ENCODE measurements at places on chromosomes 13 and 19.

- no peak for DNase-seq
Measured at GRCh38 chr19:51824281-51825005, 29.5 kb downstream of the FPR3 start.

DNA sequence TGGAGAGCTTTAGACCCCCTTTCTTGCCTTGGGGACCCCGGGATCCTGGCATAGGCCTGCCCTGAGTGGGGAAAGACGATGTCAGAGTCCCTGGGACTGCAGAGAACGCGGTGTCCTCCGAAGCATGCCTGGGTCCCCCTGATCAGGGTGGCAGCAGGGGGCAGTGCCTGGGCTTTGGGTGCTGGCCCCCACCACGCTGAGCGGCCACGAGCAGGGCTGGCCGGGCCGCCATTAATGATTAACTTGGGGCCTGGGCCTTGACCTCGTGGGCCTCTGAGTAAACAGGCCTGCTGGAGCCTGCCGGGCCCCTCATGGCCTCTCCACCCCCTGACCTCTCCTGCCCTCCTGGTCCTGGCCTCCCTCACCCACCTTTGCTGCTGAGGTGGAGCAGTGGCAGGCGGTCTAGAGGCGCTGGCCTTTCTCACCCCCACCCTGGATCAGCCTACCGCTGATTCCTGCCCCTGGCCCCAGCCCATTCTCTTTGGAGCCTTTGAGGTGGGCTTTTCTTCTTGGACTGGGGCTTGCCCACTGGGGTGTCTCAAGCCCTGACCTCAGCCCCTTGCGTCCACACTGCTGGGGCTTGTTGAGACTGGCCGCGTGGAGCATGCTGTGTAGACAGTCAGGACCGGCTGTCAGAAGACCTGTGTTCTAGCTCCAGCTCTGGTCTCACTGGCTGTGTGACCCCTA, 26.3 kb downstream of the CEBPA start:
- DNase-seq: no peak

- no peak for DNase-seq
Measured at GRCh38 chr19:5711713-5712161, 8.2 kb downstream of the LONP1 start.

- no peak for DNase-seq
Measured at GRCh38 chr13:78105656-78106055, 187.0 kb upstream of the EDNRB start.
